Activated CD8-positive, alpha-beta T cell treated with anti-CD3 and anti-CD28 coated beads, Interleukin-2, amount 10 ng/mL, durations not matched to agents 7 days and 5 days (primary cell): ENCODE measurements at places on chromosomes 4 and X.

GRCh38 chr4:145839151-145839550, 99.5 kb downstream of the ZNF827 start:
- no peak for DNase-seq

DNA sequence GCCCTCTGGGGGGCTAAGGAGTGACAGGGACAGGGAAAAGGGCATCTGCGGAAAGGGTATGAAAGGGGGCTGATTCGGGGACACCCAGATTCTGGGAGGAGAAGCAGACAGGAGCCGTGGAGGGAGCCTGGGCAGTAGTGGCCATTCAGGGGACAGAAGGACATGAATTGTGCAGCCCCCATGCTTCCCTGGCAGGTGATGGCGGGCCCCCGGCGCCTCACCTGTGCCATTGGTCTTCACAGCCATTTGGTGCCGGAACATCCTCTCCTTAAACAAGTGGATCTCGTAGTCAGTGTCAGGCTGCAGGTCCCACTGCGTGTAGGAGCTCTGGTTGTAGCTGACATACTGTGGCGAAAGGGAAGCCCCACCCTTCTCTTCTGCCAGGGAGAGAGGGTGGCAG, 21.9 kb downstream of the L1CAM start:
- no peak for DNase-seq

DNA sequence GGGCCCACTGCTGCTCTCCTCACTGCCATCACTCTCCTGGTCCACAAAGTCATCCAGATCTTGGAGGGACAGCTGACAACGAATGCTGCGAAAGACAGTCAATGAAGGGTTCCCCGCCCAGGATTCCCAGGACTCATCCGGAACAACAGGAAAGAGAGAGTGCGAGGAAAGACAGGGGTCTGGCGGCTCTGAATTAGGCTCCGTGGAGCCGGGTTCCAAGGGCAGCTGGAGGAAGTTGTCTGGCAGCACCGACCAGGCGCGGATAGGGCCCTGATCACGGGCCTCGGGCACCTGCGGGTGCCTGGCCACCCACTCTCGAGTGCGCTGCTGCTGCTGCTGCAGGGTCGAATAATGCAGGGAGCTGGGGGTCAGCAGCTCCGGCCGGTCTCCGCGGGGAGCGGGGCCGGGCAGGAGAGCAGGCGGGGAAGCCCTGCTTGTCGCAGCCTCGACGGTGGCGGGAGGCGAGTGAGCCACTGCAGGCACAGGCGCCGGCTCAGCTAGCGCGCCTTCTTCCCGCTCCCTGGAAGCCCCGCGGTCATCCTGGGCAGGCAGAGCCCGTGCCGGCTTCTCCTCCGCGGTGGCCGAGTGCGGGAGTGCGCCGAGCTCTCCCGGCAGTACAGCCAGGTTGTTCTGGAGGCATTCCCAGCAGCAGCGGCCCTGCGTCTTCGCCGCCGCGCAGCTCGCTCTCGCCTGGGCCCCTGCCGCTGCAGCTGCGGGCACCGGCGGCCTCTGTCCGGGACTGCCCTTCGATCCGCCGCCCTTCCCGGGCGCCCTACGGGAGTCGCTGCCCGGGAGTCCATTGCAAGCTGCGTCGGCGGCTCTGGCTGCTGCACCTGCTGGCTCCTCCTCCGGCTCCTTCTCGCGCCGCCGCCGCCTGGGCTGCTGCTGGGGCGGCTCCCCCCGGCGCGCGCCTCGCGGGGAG, 1.1 kb downstream of the SOWAHB start:
- DNase-seq, result peak; percentile 27

DNA sequence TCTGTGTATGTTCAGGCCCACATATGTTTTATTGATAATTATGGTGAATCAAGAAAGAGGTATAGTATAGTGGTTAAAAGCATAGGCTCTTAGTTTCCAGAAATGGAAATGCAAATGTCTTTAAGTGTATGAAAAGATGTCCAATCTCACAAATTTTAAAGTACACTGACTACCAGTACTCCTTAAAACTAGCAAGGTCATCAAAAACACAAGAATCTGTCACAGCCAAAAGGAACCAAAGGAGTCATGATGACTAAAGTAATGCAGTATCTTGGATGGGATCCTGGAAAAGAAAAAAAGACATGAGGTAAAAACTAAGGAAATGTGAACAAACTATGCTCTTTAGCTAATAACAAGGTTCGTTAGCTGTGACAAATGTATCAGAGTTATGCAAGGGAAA, 661 bp upstream of the RBM41 start:
- DNase-seq, result no peak

- no peak for DNase-seq
These were observed 95.4 kb downstream of the SHOX start for GRCh38 chrX:725971-726370.

DNA sequence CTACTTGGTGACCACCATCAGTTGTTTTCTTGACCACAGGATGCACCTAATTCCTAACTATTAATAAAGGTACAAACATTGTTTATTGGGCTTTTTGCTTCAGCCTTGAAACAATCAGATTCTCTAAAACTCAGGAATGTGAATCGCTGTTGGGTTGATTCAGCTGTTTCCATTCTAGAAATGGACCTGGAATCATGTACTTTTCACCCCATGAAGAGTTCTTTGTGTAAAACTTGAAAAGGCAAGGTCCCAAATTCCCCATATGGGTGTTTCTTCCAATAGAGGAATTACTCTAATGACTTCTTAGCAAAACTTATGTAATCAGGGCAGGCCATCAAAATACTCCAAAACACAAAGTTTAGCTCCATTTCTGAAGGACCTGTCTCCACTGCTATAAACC, 7.4 kb downstream of the AFAP1 start:
- no peak for DNase-seq

DNA sequence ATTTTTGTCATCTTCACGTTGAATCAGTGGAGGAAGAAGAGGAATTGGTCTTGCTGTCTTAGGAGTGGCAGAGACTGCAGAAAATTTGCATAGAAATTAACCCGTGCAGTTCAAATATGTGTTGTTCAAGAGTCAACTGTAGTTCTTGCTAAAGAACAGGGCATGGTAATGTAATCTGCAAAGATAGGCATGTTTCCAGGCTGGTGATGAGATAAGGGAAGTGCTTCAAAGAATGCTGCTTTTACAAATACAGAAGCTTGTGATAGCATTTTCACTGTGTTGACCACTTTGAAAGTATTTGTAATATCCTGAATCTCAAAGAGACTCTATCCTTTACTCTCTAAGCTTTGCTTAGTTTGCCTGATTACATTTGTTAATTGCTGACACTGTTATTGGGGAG, 60.1 kb downstream of the PRRG1 start:
- DNase-seq, result no peak

- no peak for DNase-seq
These were observed 85.0 kb upstream of the ADRA2C start for GRCh38 chr4:3681191-3681590.

DNA sequence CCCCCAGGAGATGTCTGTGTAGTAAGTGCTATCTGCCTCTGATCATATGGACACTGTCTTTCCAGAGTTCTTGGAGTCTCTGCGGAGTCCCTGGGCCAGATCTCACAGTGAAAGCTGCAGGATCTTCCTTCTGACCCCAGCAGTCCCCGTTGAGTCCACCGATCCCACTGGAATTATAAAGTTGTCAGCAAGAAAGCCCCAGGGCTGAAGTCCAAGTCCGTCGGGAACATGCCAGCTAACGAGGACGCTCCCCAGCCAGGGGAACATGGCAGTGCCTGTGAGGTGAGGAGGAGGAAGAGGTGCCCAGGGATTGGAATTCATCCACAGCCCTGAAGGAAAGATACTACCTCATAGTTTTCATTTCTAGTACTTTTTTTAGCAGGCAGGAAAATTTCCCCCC, 9.3 kb downstream of the ZNF81 start:
- no peak for DNase-seq

GRCh38 chr4:56530269-56531148, 24.9 kb downstream of the ARL9 start:
- peak; percentile 85 for DNase-seq

DNA sequence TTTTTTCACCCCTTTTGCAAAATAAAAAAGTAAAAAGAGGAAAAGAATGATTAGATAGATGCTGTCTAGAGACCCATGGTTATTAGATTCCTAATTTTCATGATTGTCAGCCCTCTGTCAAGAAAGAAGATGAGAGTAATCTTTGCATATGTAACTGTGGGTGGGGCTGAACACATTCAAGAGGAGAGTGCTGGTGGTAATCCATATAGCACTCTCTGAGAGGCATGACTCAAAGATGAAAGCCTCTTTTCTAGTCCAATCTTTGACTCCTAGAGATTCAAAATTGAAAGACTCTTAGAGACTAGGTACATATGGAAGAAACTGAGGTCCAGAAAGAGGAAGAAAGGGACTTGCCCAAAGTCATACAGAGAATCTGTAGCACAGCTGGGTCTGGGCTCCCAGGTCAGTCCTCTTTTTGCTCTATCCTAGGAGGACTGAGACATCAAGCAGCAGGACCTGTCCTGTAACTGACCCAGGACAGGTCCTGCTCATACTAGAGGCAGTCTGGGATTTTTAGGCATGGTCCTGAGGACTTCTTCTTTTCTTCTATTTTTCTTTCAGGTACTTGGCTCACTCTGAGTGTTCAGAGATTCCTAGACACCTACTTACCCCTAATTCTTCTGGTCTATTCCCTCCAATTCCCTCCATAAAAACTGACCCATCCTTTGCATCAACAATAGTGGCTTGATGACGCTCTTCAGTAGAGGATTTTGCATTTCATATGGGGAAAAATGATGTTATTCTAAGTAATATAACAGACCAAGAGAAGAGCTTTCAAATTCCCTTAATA, 23.8 kb downstream of the VSIG4 start:
- peak; percentile 30 for DNase-seq

DNA sequence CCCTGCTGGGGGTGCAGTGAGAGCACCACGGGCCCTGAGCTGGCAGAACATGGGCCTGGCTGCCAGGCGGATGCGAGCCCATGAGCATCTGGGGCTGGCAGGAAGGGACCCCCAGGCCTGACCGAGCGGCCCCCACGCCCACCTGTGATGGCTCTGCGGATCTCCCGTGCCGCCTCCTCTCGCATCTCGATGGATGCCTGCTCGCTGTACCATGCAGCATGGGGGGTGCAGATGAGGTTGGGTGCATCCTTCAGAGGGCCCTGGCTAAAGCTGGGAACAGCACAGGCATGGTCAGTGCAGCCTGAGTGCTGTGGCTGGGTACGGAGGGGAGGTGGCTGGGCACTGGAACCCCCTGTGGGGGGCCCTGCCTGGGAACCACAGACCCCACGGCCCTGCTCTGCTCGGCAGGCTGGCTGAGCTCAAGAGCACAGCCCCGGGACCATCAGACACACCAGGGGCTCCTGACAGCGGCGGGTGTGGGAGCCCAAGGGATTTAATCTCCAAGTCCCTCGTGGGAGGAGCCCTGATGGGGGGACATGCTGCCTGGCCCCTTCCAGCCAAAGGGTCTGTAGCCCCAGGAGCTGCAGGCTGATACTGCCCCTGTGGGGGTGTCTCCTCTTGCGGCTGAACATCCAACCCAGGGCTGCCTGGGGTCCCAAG, 35.5 kb downstream of the CTBP1 start:
- no peak for DNase-seq

GRCh38 chrX:43573441-43574015, 82.6 kb upstream of the MAOA start:
- DNase-seq, result no peak

GRCh38 chr4:86302251-86302650, 57.6 kb downstream of the MAPK10 start:
- no peak for DNase-seq

DNA sequence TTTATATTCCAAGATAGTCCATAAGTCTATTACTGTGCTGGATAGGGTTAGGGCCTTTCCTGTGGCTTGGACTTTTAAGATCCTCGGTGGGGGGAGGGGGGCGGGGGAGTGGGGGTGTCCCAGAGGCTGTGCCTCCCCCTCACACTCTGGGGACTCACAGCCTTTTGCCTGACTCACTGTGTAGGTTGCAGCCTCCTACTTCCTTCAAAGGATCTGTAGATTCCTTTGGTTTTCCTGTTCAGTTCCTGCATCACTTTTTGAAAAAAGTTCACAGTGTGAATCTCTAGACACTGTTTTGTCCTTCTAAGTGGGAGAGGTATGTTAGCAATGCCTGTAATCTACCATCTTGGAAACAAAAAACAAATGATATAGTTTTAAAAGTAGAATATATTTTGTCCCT, 999.9 kb downstream of the GLUD2 start:
- no peak for DNase-seq
